ENCODE measurements at places on chromosomes 5 and 9.

DNA sequence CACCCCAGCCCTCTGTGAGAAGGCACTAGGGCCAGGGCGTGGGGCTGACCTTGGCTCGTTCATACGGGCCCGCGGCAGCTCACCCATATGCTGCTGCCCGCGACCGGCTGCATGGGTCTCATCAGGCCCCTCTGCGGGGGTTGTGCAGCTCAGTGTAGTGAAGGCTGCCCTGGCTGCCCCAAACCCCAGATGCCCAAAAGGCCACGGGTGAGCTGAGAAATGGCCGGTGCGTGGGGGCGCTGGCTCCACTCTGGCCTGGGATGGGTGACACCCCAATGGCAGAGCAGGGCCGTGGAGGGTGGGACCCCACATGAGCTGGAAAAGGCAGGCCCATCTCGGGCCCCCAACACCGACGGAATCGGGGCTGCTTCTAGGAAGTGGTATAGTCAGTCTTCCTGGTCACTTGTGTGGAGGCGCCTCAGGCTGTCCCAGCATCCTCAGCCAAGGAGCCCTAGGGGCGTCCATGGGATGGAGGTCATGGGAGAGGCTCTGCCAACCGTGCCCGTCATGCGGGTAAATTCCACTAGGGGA is 19.4 kb upstream of the LRRC14B start:
- no peak for DNase-seq

GRCh38 chr5:40453689-40454088 is 226.0 kb upstream of the PTGER4 start:
- DNase-seq = no peak

DNA sequence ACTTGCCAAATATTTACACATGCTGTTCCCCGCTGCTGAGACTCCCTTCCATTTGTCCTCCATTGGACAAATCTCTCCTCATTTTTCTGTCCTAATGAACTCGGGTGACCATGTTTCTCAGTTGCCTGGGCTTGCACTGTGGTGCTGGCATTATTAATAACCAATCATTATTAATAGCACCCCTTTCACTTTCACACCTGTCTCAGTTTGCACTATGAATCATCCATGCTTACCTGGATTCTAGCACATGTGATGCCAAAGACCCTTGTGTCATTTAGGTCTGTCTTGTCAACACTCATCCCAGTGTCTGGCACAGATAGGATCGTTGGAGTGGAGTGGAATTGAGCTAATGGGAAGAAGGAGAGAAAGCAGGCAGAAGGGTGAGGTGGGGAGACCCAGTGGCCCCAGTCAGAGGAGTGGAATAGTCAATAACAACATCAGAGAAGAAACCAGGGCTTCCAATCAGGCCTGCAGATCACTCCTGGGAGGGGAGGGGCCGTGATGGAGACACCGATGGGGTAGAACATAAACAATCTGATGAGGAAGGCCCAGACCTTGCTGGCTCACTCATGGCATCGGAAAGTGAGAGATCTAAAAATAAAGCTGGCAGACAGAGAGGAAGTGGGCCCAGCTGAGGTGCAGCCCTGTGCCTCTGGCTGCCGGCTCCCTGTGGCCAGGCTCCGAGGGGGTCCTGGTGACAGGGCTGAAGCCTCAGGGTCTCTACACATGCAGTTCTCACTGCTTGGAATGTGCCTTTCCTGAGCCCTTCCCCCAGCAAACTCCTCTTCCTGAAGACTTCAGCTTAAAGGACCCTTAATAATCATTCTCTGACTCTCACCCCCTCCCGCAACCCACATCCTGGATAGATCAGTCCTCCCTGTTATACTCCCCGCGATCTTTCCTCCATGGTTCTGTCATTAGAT is 33.5 kb upstream of the CRB2 start:
- no peak for DNase-seq

- no peak for DNase-seq
Observed at GRCh38 chr9:91900797-91901177, 49.2 kb downstream of the ROR2 start.

- no peak for DNase-seq
Observed at GRCh38 chr5:140633501-140633900, 526 bp upstream of the CD14 start.

DNA sequence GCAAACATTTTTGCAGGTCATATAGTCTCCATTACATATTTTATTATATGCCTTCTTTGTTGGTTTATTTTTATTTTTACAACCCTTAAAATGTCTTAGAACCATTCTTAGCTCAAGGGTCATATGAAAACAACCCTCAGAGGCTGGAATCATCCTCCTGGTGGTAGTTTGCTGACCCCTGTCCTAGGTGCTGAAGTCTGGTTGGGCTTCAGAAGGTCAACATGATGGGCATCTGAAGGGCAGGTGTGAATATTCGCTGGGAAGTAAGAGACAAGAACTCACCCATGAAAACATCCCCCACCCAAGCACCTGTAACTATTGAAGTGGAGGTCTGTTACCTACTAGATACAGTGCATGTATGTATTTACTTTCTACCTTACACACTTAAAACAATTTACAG is 75.4 kb downstream of the OSMR start:
- DNase-seq = no peak

GRCh38 chr5:141094481-141095262 is at the start of gene PCDHB2:
Gene PCDHB2 (plus strand): TSS chr5:141094615. CDS start chr5:141094791, 176 bp downstream.
- no peak for DNase-seq

- DNase-seq = no peak
Observed at GRCh38 chr5:33305572-33305971, 135.2 kb upstream of the TARS1 start.

DNA sequence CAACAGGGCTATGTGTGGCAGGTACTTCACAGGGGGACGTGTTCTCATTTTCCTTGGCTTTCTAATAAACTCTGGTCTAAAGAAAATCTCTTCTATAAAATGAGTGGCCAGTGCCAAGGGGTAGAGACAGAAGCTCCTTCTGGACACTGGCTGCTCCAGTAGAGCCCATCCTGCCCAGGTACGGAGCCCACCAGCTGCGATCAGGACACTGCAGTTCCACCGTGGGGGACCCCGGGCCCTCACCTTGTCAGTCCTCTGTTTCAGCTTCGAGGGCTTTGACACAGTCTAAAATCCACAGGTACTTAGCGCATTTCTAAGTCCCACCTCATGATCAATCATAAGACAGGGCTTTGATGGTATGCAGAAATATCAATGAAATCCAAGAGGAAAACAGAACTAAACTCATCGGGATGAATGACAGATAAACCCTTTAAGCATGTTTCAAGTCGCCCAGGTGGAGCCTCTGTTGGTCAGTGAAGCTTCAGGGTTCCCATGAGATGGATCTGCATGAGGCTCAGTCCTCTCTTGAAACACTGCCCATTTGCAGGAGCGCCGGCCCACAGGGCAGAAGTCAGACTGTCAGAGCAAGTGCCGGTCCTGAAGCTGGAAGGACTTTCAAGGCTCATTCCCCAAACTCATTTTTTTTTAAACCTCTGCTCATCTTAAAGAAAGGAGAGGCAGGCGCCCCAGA is 20.3 kb upstream of the TERT start:
- no peak for DNase-seq

DNA sequence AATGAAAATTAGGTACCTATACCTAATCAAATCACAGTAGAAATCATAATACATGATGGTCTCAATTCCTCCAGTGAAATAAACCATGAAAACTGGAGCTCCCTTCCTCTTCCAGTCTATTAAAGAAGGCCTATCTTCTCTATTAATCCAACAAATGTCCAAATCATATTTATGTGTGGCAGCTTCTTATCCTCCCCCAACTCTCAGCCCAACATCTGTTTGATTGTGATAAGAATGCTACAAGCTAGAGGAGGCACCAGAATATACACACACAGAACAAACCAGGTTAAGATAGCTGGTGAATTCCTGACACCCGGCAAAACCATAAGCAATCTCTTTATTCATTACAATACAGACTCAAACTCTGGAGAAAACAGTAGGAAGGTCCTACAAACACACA is 110.8 kb downstream of the FBXL17 start:
- no peak for DNase-seq

DNA sequence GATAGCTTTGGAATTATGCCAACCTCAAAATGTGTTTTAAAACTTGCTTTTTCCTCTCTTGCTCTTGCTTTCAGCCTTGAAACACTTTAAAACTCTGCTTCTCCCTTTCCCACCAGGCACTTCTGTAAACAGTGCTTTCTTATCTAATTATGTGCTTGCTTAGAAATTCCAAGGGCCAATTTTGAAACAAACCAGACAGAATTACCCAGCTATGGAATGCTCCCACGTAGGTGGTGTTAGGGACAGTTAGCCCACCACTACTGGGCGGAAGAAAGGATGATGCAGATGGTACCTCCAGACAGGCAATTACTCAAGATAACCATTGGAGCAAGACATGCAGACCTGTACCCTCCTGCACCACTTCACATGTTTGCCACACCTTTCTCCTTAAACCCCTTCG is 523.0 kb upstream of the PTPRD start:
- no peak for DNase-seq

- no peak for DNase-seq
Observed at GRCh38 chr5:31786090-31786631, 147.2 kb downstream of the PDZD2 start.

Data from stimulated activated CD8-positive, alpha-beta memory T cell treated with anti-CD3 and anti-CD28 coated beads, Interleukin-15, amount 100 ng/mL, for 24 hours (primary cell).